HFF-Myc (cell line): ENCODE measurements at places on chromosomes 6 and 20.

- DNase-seq: no peak
Observed at GRCh38 chr6:157090736-157091135, 232.6 kb downstream of the TMEM242 start.

- DNase-seq: no peak
Observed at GRCh38 chr20:61366914-61367313, 114.9 kb downstream of the CDH4 start.

DNA sequence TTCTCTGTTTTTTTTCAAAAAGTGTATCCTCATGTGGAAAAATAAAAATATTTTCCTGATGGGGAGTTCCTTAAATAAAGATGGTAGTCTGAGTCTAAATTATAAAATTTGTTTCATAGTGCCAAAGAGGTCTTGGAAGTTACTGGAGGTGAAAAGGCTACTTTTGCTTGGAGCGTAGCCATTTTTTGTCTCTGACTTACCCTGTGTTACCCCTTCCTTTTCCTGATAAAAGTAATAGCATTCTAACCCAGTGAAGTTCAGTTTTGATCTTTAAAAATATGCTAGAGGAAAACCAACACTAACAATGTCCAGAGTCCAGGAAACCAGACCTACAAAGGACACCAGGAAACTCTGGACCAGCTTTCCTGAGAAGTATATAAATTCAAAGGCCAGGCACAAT, 112.2 kb upstream of the FOXO3 start:
- no peak for DNase-seq

DNA sequence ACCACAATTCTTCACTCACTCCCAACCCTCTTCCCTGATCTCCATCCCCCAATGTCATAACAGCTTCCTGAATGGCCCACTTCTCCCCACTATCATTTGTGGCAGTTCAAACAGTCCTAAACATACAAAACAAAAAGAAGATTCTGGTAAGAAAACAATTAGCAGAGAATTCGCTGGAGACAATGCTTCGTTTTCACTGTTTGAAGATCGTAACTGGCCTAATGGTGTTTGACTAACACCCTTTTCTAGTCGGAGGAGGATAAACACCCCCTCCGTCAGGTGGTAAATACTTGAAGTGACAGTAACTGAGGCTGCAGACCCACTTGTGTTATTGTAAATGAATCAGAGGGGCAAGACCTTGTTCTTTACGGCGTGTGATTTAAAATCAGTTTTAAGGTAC, 3.8 kb downstream of the EYA2 start:
- DNase-seq: no peak

- no peak for DNase-seq
Observed at GRCh38 chr6:143449082-143449713, 1.3 kb downstream of the ADAT2 start.

DNA sequence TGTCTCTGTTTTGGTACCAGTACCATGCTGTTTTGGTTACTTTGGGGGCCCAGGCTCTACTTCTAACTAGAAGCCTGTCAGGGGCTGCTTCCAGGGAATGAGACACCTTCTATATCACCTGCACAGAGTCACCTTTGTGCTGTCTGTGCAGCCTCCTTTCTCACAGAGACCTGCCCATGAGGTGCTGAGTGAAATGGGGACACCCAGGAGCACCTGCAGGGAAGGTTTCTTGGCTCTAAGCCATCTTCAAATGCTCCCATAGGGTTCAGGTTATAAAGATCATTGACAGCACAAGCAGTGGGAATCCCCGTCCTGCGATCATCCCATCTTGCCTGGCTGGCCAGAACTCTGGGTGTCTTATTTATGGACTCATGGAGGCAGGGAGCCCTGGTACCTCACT, 19.1 kb downstream of the GABRR2 start:
- no peak for DNase-seq

DNA sequence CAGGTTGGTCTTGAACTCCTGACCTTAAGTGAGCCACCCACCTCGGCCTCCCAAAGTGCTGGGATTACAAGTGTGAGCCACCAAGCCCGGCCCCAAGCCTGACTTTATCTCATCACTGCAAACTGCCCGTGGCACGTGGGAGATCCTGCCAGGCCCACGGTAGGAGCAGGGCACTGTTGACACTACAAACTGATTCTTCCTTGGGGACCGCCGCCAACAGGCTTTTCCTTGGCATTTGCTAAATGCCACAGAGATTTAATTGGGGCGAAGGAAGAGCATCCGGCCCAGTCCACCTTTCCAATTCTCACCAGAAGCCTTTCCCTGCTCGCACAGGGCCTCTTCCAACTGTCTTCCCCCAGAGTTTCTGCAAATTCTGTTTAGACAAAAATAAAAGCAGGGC, 11.0 kb downstream of the ATP9A start:
- DNase-seq: no peak
